Sciatic nerve (tissue), 2 donors: ENCODE measurements at places on chromosomes 2 and 18.

DNA sequence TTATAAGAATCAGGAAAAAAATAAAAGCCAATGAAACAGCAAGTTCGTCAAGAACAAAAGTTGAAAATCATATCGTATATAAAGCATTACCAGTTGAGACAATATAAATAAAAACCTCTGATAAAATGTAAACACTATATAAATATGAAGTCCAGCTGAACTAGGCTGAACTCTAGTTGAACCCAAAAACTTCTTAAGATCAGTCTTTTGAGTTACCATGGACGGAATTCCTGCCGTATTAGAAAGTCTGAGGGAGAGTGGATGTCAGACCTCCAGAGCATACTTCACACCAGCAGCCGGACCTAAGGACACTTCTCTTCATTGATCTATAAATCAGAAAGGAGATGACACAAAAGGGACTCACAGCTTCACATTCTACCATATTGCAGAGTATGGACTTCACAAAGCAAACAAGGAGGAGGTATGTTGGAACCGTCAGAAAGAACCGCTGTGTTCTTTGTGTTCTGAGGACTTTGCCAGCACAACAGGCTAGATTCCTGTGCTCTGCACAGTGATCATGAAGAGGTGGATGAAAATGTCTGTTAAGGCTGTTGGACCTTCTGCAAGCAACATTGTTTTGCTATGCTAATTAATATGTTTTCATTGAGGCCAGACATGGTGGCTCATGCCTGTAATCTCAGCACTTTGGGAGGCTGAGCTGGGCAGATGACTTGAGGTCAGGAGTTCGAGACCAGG lies 67.2 kb upstream of the SP5 start:
- DNase-seq: no peak

- DNase-seq: no peak
Measured at GRCh38 chr2:108555572-108555971, 21.3 kb downstream of the LIMS1 start.

DNA sequence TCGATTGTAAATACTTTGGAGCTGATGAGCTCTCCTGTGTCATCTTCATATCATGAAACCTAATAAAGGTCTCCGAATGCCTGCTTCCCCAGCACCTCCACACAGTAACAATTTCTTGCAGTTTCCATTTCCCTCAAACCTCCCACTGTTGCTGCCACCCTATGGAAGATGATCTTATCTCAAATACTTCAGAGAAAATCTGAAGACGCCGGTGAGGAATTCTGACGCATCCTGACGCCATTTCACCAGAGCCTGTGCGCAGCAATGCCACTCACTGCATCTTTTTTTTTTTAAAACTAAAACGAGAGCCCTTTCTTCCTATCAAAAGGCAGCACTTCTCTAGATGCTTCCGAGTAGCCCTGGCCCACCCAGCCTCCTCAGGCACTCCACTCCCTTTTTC lies 31.9 kb upstream of the GNAL start:
- DNase-seq: no peak

GRCh38 chr18:11025671-11026070 lies 123.7 kb downstream of the PIEZO2 start:
- no peak for DNase-seq

DNA sequence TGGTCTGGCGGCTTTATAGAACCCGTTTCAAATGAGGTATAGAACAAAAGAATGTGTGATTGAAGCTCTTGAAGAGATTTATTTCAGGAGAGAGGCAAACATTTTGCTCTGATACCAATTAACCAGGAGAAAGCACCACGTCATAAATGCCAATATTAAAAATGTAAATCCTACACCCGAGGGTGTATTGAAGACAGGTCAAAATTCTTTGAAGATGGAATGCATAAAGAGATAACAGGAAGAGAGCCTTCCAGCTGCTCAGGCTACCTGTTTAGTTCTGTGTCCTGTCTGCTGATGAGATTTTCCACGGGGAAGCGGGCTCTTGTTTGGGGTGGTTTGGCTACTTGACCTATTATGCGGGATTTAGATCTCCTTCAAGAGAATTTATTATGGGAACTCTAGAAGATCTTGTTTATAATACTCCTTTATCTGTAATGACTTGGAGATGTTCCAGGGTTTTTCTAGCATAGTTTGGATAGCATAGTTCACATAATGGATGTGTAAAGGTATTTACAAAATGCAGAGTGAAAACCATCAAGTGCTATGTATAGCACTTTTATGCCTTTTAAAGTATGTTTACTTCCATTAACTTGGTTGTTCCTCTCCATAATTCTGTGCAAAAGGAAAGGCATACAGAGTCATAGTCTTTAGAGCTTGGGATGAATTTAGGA lies 204.5 kb upstream of the SPRED2 start:
- no peak for DNase-seq

- DNase-seq: no peak
Measured at GRCh38 chr2:2681711-2682251, 350.7 kb upstream of the MYT1L start.
